ENCODE measurements at places on chromosomes 1 and 21. TPM values are rescaled to one million over a fixed set of nuclear protein-coding genes. Genes with fewer than 3 reads are reported as not detected.

Gene LCE2B
- not detected for total RNA-seq

Gene RNPC3
- total RNA-seq = 4.2 TPM

Gene EPHB2
- total RNA-seq = 12.2 TPM

Gene SDC3
- total RNA-seq = 37.6 TPM

Gene SLC45A1
- total RNA-seq = 5.6 TPM

Gene SYCP1
- not detected for total RNA-seq

Gene DMRTA2
- total RNA-seq = 0.46 TPM

Gene TACSTD2
- 0.26 TPM for total RNA-seq

Gene DNASE2B
- total RNA-seq = not detected

Gene CHRM3
- total RNA-seq = 0.03 TPM

Gene GLIS1
- 1.4 TPM for total RNA-seq

Gene MORC3
- total RNA-seq = 31.6 TPM

Gene AKNAD1
- total RNA-seq = 0.33 TPM

Gene CDC7
- 1.8 TPM for total RNA-seq

Gene NTMT2
- total RNA-seq = not detected

Gene ATP6V1G3
- total RNA-seq = not detected

Gene SETSIP
- total RNA-seq = not detected

Gene RIPK4
- 15.0 TPM for total RNA-seq

Gene GPA33
- total RNA-seq = not detected

Gene SPRR1B
- total RNA-seq = not detected

Gene OR2M4
- not detected for total RNA-seq

Gene S100A7
- total RNA-seq = not detected

Gene ZNF695
- total RNA-seq = 0.79 TPM

Gene RNASEL
- 13.4 TPM for total RNA-seq

Gene ERG
- total RNA-seq = 26.9 TPM

Gene CLDN19
- total RNA-seq = not detected

Gene PLA2G4A
- total RNA-seq = 20.1 TPM

Gene FOXD3
- total RNA-seq = not detected

Gene TSPAN2
- 0.07 TPM for total RNA-seq

Gene MTF1
- 6.9 TPM for total RNA-seq

Gene LCE1C
- not detected for total RNA-seq

Gene CFHR2
- total RNA-seq = not detected

Gene FLVCR1
- 5.7 TPM for total RNA-seq

Gene CYP4A11
- not detected for total RNA-seq

Gene MARK1
- 1.2 TPM for total RNA-seq

Gene CYYR1
- total RNA-seq = under 0.01 TPM

Measured in smooth muscle cell of the pulmonary artery (primary cell).